ENCODE measurements at places on chromosomes 12 and 14.

GRCh38 chr14:36767603-36768281 lies 106.1 kb downstream of the PAX9 start:
- DNase-seq, result no peak

DNA sequence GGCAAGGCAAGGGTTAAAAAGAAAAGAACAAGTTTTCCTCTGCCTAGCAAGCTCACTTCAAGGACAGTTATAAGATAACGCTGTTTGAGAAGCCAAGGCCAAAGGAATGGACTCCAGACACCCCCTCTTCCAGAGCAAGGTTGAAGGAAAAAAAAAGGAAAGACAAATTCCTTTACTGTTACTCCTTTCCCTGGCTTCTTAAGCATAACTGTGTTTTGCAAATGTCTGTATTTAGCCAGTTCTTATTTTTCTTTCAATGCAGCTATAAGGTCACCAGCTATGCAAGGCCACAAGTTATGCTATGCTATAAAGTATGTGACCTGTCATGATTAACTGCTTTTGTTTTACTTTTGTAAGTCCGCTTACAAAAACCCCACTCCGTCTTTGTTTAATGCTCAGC lies 26.6 kb downstream of the ZNF410 start:
- DNase-seq, result no peak

- DNase-seq, result no peak
These were observed 36.6 kb downstream of the PARP11 start for GRCh38 chr12:3836641-3837040.

DNA sequence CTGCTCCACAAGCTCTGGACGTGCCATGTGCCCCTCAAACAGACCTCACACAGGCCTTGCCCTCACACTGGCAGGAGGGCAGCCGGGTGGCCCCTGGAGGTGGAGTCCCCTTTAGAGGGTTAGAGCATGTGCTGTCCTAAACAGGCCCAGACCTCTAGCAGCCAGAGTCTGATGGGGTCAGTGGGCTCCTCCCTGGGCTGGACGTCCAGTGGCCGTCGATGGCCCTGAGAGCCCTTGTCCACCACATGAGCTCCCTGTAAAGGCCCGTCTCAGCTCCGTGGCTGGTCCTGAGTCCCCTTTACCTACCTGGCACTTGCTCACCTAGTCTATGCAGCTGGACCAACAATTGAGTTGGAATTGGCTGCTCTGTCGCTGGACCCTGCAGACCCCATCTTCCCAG lies 3.8 kb downstream of the TMEM179 start:
- DNase-seq, result no peak

DNA sequence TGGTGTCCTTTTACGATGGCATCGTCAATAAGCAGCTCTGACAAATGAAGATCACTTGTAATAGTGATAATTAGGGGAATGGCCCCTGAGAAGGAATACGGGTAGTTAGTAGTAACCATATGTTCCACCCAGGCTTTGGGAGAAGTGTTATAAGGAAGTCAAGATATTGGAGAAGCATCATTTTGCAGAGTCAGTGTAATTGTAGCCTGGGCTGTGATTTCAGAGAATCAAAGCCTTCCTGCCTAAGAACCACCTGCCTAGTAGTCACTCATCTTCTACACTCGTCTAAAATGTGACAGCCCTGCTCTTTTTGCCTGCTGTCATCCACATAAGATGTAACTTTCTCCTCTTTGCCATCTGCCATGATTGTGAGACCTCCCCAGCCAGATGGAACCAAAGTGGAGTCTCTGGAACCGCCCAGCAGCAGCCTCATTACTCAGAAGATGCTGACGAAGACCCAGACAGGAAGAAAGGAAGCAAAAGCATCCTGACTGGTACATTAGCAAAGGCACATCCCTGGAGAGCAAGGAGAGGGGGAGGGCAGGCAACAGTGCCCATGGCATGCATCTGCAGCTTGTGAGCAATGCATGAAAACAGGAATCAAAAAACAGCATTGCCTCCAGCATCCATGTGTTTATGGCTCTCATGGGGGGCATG lies 12.6 kb upstream of the EDDM3A start:
- DNase-seq, result no peak

GRCh38 chr12:114767906-114768722 lies 84.1 kb upstream of the TBX3 start:
- no peak for DNase-seq

DNA sequence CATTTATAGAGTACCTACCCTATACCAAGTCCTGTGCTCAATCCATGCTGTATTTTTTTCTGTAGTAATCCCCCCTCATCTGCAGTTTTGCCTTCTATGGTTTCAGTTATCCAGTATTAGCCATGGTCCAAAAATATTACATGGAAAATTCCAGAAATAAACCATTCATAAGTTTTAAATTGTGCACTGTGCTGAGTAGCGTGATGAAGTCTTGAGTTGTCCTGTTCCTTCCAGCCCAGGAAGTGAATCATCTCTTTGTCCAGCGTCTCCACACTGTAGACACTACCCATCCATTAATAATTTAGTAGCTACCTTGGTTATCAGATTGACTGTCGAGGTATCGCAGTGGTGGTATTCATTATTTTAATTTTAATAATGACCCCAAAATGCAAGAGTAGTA lies 54.2 kb downstream of the SUDS3 start:
- no peak for DNase-seq

DNA sequence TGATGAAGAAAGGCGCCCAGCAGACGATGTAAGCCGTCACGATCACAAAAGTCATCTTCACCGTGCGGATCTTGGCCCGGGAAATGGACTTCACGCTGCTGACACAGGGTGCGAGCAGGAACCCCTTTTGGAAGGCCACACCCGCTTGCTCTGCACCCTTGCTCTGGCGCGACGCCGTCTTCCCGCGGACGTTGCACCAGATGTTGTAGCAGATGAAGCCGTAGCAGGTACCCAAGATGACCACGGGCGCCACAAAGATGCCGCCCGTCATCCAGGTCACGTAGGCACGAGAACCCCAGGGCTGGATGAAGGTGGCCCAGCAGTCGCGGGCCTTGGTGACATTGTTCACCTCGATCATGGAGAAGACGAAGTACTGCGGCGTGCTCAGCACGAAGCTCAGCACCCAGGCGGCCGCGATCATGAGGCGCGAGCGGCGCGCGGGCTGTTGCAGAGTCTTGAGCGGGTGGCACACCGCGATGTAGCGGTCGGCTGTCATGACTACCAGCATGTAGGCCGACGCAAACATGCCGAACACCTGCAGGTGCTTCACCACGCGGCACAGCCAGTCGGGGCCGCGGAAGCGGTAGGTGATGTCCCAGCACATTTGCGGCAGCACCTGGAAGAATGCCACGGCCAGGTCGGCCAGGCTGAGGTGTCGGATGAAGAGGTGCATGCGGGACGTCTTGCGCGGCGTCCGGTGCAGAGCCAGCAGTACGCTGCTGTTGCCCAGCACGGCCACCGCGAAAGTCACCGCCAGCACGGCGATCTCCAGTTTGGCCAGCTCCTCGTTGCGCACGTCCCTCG lies 890 bp downstream of the AVPR1A start:
- no peak for DNase-seq

- no peak for DNase-seq
These were observed 65.7 kb downstream of the CDK17 start for GRCh38 chr12:96334502-96334901.

- DNase-seq, result no peak
These were observed 37.5 kb downstream of the TTC7B start for GRCh38 chr14:90778571-90779255.

- DNase-seq, result no peak
These were observed 360.5 kb downstream of the FUT8 start for GRCh38 chr14:65772921-65773574.

GRCh38 chr12:6326316-6327228 lies 15.3 kb downstream of the TNFRSF1A start:
- no peak for DNase-seq

GRCh38 chr14:42319996-42320395 lies 713.3 kb downstream of the LRFN5 start:
- DNase-seq, result no peak

DNA sequence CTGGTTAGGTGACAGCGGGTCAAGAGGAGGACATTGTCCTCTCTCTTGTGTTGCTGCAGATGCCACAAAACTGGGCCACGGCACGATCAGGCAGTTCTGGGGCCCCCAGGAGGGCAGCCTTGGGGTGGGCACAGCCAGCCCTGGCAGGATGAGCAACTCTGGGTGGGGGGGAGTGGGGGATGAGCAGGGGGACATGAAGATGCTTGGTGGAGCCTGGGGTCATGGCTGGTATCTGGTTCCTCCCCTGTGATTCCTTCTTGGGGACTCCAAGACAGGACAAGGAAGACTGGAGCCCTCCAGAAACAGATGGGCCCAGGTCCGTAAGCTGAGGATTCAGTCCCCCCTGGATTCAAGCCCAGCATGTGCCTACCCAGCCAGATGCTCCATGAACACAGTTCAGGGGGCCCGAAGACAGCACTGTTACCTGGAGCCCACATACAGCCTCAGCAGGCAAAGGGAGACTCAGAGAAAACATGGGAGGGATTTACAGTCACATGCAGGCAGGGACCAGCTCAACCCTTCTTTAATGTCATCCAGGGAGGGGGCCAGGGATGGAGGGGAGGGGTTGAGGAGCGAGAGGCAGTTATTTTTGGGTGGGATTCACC lies 10.4 kb downstream of the SERPINA1 start:
- no peak for DNase-seq

DNA sequence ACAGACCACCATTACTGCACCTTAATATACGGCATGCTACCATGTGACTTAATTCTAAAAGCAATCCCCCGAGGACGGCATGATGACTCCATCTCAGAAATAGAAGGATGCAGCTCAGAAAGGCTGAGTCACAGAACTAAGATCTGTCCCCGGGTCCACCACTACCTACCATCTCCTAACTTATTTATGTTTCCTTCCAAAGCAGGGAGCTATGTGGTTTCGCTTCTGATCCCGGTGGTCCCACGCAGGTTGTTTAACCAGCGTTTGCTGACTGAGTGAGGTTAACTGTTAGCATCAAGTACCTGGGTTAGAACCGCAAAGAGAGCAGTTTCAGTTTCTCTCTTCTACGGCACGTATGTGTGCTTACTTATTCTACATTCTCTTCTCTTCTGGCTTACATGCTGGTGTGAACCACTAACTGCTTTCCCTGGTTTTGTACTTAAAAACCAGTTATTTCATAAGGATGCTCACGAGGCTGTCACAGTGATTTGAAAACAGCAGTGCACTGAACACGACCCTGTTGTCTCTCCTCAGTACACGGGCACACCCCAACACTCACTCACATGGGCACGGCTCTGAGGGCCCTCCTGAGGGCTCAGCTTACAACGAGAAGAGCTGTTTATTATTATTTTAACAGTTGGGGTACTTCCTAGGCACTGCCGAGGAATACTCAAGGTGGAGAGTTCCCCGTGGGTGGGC lies 66.7 kb downstream of the CCDC88C start:
- no peak for DNase-seq

- no peak for DNase-seq
These were observed 327.0 kb downstream of the SEC23A start for GRCh38 chr14:38775986-38776385.

DNA sequence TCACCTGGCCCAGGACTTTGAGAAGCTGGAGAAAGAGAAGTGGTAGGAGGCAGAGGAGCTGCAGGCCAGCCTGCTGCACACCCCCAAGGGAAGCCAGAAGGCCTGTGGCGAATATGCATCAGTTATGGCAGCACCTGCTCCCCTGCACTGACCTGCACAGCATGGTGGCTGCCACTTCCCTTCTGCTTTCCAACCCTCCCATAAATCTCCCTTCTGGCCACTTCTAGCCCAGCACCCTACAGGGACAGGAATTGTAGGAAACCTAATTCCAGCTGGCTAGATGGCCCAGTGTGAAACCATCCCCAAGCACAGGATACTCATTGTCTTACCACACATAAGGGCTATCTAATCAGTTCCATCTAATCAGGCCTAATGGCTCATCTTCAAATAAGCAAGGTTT lies 136.3 kb downstream of the TBX3 start:
- no peak for DNase-seq

DNA sequence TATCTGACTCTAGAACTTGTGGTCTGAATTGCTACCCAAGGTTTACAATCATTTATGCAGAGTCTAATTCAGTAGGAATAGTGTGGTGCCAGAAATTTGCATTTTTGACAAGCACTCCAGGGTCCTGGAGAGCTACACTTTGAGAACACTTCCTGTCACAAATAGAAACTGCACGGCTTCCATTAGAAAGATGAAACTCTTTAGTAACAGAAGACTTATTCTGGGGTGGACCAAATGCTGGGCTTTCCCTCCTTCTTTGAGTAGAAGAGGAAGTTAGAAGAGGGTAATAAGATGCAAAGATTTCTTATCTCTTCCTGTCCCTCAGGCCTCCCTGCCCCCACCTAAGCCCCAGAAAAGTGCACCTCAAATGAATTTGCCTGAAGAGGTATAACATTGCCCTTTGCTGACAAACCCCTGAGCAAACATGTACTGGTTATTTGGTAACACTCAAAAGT lies 28.4 kb downstream of the DGLUCY start:
- DNase-seq, result no peak

- no peak for DNase-seq
These were observed 167.3 kb upstream of the SSTR1 start for GRCh38 chr14:38040411-38040810.

DNA sequence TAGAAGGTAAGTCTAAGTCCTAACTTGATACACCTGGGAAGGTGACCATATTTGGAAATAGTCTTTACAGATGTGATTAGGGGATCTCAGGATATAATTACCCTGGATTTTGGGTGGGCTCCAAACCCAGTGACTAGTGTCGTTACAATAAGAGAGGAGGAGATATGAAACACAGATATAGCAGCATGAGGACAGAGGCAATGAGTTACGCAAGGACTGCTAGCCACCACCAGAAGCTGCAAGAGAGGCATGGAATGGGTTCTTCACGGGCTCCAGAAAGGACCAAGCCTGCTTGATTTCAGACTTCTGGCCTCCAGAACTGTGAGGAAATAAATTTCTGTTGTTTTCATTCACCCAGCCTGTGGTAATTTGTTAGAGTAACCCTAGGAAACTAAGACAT lies 28.6 kb downstream of the FGFR1OP2 start:
- no peak for DNase-seq

DNA sequence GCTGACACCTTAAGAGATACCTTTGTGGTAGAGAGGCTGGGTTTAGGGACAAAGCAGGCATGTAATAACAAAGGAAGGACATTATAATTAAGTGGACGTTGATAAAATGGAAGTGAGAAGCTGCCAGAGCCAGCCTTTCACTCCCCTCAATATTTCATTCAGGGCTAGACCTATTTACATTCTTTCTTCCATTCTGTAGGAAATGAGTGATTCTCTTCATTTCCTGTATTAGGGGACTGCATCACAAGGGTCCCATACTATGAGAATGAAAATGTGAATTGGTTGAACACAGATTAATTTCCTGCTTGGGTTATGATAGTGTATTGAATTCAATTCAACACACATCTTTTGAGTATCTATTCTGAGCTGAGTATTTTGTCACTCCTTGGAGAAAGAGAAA lies 143.0 kb downstream of the OTOGL start:
- no peak for DNase-seq

DNA sequence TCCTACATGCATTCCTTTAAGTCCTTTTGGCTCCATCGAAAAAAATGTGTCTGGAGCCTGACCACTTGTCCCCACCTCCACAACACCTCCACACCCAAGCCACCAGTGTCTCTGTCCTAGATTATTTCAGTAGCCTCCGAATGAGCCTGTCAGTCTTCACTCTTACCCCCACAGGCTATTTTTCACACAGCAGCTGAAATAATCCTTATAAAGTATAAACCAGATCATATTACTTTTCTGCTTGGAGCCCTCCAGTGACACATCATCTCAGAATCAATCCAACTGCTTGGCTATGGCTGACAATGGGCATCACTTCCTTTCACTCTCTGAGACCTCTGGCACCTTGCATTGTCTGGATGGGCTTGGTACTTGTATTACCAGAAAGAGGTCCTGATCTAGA lies 44.9 kb downstream of the BBS10 start:
- DNase-seq, result no peak

Measured in NCI-H226 (cell line).